Stimulated activated CD4-positive, alpha-beta T cell treated with anti-CD3 and anti-CD28 coated beads, Interleukin-1b, Interleukin-23, amount 100 ng/mL, for 4 hours (primary cell): ENCODE measurements at places on chromosomes 11 and 22.

DNA sequence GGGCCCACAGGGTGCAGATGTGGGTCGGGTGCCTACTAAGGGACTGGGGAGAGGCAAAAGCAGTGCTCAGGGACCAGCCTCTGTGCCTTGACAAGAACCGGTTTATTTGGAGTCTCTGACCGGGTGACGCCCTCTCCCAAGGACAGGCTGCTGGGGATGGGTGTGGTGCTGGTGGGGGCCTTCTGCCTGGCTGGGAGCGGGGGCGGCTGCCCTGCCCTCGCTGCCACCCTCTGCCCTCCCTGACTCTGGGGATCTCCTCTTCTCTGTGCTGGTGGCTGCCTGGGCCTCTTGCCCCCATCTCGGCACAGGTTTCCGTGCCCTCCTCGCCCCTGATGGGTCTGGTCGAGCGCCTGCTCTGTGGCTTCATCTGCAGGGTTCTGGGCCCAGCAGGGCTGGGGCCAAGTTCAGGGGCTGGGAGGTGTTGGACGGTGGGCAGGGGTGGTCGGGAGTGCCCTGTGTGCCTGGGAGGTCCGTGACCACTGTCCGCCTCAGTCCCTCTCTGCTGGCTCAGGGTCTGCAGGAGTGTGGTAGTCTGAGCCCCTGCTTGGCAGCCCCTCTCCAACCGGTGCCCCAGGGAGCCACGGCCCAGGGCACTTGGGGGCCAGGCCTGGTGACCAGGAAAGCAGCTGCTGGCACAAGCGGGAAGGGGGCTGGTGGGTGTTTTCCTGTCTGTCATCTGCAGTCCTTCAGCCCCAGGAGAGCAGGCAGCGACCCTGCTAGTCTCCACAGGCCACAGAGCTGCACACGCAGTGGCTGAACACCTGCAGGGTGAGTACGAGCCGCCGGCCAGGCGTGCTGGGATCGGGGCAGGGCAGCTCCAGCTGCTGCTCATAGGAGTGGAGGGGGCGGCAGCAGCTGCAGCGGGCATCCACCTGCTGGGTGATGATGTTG is 23.5 kb downstream of the MUC6 start:
- DNase-seq = no peak

DNA sequence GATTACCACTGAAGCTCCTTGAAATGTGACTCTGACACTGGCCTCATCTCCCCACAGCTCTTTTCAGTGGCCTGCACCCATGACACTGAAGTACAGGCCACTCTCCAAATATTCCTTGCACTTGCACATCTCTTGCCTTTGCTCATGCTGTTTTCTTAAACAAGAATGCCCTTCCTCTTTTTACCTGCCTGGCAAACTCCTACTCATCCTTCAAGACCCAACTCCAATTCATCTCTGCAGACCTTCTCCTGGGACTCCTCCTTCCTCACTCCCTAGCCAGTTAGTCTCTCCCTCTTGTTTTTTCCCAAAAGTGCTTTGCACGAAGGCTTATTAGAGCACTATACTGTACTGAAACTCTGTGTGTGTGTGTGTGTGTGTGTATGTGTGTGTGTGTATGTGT is 2.6 kb downstream of the KCNE3 start:
- DNase-seq = no peak

DNA sequence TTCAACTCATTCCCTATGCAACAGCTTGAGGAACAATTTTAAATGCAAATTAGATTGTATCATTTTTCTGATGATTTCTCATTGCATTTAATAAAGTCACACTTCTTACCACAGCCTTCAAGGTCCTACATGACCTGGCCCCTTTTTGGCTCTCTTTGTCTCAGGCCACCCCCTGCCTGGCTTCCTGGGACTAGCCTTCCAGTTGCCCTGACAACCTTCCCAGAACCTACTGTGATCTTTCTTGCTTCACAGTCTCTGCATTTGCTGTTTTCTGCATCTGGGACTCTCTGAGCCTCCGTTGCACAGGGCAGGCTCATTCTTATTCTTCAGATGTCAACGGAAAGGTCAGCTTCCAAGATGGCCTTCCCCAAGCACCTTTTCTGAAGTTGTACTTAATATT is 12.9 kb downstream of the APLNR start:
- no peak for DNase-seq

- no peak for DNase-seq
These were observed 140.1 kb downstream of the ETS1 start for GRCh38 chr11:128447233-128447632.

DNA sequence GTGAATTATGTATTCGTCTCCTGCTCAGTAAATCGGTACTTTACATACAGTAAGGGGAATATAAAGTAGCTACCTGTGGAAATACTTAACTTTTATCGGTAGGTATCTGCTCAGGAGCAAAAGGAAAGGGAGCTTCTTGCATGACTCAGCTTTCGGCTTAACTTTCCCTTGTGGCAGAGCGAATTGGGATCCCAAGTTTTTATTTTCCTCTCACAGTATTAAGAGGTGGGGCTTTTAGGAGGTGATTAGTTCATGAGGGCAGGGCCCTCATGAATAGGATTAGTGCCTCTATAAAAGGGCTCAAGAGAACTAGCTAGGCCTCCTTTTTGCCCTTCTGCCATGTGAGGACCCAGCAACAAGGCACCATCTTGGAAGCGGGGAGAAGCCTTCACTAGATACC is 18.7 kb downstream of the RCN1 start:
- DNase-seq = no peak

GRCh38 chr11:19060629-19061028 is at the start of gene MRGPRX2:
Gene MRGPRX2 (minus strand): TSS chr11:19060717. CDS start chr11:19056402, 4,315 bp downstream.
- DNase-seq = no peak
